Temporal lobe (tissue), 4 donors: ENCODE measurements at places on chromosomes 4 and X. TPM values are rescaled to one million over a fixed set of nuclear protein-coding genes. Genes with fewer than 3 reads are reported as not detected.

Gene ADD1
- 191 TPM for total RNA-seq

Gene SLC34A2
- total RNA-seq: 0.25 TPM

Gene CLTRN
- total RNA-seq: 0.25 TPM

Gene COL4A6
- 3.2 TPM for total RNA-seq

Gene TLR6
- total RNA-seq: 0.49 TPM

Gene EDA
- total RNA-seq: 3.7 TPM

Gene NAP1L2
- 29.7 TPM for total RNA-seq

Gene OTC
- under 0.01 TPM for total RNA-seq

Gene ATP6AP2
- 101 TPM for total RNA-seq

Gene STK32B
- 53.6 TPM for total RNA-seq

Gene HTN1
- not detected for total RNA-seq

Gene HMX1
- 0.74 TPM for total RNA-seq

Gene SRD5A3
- 6.1 TPM for total RNA-seq

Gene MFAP3L
- total RNA-seq: 10.8 TPM

Gene SH3D19
- total RNA-seq: 9.8 TPM

Gene RGN
- total RNA-seq: 4.9 TPM

Gene FAM241A
- 6.9 TPM for total RNA-seq

Gene DMRTC1
- not detected for total RNA-seq

Gene MAGEE1
- 12.0 TPM for total RNA-seq

Gene NOX1
- not detected for total RNA-seq

Gene FRAS1
- total RNA-seq: 11.3 TPM

Gene TRPC3
- total RNA-seq: 5.4 TPM

Gene DUX4
- not detected for total RNA-seq

Gene HPSE
- total RNA-seq: 0.49 TPM

Gene HGFAC
- total RNA-seq: 2.2 TPM

Gene HAUS3
- total RNA-seq: 27.0 TPM

Gene CAPN6
- under 0.01 TPM for total RNA-seq

Gene GPM6B
- total RNA-seq: 323 TPM

Gene MAML3
- 5.2 TPM for total RNA-seq

Gene UGT2B17
- total RNA-seq: not detected

Gene ZDHHC9
- total RNA-seq: 18.2 TPM

Gene SPP1
- 73.0 TPM for total RNA-seq

Gene TECRL
- total RNA-seq: not detected

Gene TMPRSS11D
- not detected for total RNA-seq

Gene PAGE2B
- not detected for total RNA-seq

Gene MAGEB6B
- not detected for total RNA-seq

Gene SLC16A2
- total RNA-seq: 16.2 TPM

Gene IGFBP7
- 42.0 TPM for total RNA-seq

Gene GIMD1
- not detected for total RNA-seq

Gene ZNF185
- total RNA-seq: 2.5 TPM

Gene TMEM35A
- 74.0 TPM for total RNA-seq

Gene FGD1
- 11.1 TPM for total RNA-seq

Gene CXCL11
- total RNA-seq: not detected

Gene CT45A5
- total RNA-seq: not detected

Gene FAM9B
- not detected for total RNA-seq

Gene AMOT
- total RNA-seq: 15.5 TPM

Gene CYTL1
- total RNA-seq: 0.49 TPM

Gene ZNF330
- total RNA-seq: 13.5 TPM

Gene FAT1
- 32.7 TPM for total RNA-seq

Gene EPHA5
- total RNA-seq: 128 TPM

Gene GUCY1A1
- total RNA-seq: 109 TPM

Gene KIF4A
- 2.5 TPM for total RNA-seq

Gene SLC6A14
- not detected for total RNA-seq

Gene SPON2
- total RNA-seq: 7.6 TPM

Gene FBXW7
- 267 TPM for total RNA-seq

Gene HMGN5
- 3.4 TPM for total RNA-seq

Gene MND1
- total RNA-seq: 5.7 TPM
